ENCODE measurements at places on chromosomes 11 and 22. TPM values are rescaled to one million over a fixed set of nuclear protein-coding genes. Genes with fewer than 3 reads are reported as not detected.

GRCh38 chr11:34787895-34788294 lies 128.3 kb downstream of the APIP start:
- no peak for DNase-seq

- peak; percentile 35 for DNase-seq
Measured at GRCh38 chr11:44893846-44894617, 56.7 kb downstream of the TP53I11 start.

TPBGL gene
- polyA plus RNA-seq = not detected

DNA sequence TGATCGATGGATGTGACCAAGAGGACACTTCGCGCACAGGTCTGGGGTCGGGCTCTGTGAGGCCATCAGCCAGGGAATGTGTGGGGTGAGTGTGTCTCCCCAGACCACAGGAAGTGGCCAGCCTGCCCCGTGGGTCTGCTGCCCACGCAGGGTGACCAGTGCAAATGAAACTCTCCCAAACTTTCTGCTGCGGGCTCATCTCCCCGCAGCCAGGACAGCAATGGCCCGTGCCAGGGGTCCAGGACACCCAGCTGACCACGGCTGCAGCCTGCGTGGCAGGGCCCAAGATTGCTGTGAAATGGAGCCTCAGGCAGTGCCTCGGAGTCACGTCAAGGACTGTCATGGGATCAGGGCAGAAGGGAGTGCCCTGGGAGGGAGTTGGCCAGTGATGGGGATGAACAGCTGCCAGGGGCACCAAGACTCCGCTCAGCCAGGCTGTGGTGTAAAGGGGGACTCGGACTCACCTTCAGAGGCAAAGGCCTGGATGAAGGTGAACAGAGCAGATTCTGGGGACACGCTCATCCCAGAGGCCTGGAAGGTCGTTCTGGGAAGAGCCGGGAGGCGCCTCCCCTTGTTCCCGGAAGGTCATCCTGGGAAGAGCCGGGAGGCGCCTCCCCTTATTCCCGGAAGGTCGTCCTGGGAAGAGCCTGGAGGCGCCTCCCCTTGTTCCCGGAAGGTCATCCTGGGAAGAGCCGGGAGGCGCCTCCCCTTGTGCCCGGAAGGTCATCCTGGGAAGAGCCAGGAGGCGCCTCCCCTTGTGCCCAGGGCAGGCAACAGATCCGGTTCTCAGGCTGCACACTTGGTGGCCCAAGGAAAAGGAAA lies 252.6 kb downstream of the BRD1 start:
- no peak for DNase-seq

DNA sequence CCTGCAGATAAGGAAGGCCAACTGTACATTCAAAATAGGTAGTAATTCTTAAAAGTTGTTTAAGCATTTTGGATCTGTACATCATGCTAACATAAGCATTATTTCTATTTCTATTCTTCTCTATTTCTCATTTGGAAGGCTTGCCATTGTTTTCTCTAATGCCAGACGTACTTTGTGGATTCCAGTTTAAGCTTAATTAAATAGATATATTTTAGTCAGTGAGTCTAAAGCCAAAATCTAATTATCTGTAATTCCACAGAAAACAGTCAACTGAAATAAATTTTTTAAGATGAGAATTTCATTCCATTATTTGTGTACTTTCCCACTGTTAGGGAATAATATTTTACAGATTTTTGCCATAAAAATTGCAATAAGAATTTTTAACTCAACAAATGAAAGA lies 123.0 kb downstream of the LUZP2 start:
- DNase-seq = no peak

DNA sequence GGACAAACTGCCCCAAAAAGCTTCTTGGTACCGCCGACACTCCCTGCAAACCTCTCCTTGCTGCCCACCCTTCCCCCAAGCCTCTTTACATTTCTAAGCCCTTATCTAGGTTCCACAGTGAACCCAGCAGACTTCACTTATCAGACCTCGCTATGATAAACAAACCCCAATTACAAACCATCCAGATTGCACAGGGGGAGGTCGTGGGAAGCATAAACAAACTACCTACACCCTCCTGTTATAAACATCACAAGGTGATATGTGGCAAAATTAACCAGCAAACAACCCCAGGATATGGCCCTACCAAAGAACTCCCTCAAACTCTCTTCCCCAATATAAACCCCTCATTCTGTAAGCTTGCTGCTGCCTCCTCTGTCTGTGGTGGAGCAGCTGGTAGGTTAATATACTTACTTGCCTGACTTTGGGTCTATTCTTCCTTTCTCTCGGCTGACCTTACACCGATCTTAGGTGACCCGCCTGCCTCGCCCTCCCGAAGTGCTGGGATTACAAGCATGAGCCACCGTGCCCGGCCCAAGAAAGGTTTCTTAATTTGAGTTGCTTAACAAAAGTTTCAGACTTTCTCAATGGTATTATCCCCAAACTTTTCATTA lies 66.0 kb upstream of the TENM4 start:
- DNase-seq = no peak

SCO2 gene
- 9.9 TPM for polyA plus RNA-seq

GRCh38 chr11:11486423-11486822 lies 133.4 kb upstream of the CSNK2A3 start:
- no peak for DNase-seq
